HT-29 (cell line): ENCODE measurements at places on chromosomes 5 and 9.
A peak's percentile ranks its signal among the peaks of the same experiment; 100 is the strongest.

- peak; percentile 82 for DNase-seq
Measured at GRCh38 chr9:5851445-5851844, 18.5 kb upstream of the ERMP1 start.

DNA sequence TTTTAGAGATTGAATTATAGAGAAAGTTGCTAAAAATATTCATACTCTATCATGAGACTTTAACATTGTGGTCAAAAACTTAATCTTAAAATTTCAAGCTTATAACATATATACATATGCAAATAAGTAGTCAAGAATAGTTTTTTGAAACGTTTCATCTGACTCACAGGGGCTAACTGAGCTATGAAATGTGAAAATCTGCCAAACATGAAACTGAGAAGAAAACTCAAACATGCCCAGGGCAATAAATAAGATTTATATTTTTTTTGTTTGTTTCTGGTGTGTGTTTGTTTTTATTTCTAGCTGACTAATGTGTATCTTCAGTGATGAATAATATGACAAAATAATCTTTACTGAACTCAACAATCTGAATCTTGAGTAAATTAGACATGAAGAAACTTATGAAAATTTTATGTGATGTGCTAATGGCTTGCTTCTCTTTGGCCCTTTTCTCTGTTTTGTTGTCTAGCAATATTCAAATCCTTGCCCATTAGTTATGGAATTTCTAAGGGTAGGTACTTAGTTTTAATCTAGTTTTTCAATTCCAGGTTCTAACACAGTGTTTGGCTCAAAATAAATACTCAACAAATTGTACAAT, 99.9 kb downstream of the FAM174A start:
- no peak for DNase-seq

- no peak for DNase-seq
Measured at GRCh38 chr5:59525957-59526356, 367.6 kb downstream of the PDE4D start.

DNA sequence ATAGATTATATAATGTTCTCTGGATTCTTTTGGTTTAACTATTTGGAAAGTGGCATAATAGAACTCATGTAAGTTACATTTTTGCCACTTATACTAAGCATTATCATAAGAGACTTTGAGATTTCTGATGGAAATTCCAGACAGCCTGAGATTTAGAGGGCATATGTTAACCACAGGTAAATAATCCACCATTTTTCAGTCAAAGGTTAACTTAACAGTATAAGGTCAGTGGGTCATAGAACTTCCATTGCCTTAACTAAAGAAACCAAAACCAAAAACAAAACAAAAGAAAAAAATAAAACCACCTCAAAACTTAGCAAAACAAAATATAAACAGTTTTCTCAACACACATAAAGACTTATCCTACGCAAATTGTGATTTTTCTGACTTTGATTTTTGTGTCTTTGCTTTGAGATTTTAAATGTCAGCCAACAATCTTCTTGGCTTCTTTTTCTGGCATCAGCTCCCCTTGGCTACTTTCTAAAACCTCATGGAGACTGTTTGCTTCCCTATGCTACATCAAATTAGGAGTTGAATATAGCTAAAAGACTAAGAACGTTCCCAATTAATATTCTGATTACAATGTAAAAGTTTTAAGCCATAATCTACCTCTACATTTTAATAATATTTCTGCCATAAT, 430.1 kb upstream of the DAB2 start:
- DNase-seq = no peak

GRCh38 chr5:33470544-33470943, 29.8 kb downstream of the TARS1 start:
- DNase-seq = peak; percentile 19

DNA sequence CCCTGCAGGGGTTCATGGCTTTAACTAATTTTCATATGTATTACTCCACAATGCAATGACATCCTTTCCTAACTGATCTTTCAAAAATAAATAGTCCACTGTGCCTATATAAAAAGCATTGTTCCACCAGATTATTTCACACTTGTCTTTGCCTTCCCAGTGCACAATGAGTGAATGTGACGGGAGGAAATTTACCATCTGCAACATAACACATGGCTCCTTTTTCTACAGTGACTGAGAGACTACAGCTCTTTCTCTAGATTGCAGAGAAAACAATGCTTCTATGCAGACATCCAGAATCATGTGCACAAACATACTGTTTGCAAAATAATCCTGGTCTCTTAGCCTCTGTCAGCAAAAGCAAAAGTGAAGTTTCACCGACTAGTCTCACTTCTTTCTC, 483.7 kb upstream of the PIK3R1 start:
- no peak for DNase-seq

- DNase-seq = peak; percentile 59
Measured at GRCh38 chr5:138282920-138283742, 8.7 kb upstream of the GFRA3 start.

- DNase-seq = peak; percentile 68
Measured at GRCh38 chr5:65157906-65158603, 323.7 kb downstream of the ADAMTS6 start.

- peak; percentile 58 for DNase-seq
Measured at GRCh38 chr9:96459268-96460007, 9.5 kb downstream of the HABP4 start.

DNA sequence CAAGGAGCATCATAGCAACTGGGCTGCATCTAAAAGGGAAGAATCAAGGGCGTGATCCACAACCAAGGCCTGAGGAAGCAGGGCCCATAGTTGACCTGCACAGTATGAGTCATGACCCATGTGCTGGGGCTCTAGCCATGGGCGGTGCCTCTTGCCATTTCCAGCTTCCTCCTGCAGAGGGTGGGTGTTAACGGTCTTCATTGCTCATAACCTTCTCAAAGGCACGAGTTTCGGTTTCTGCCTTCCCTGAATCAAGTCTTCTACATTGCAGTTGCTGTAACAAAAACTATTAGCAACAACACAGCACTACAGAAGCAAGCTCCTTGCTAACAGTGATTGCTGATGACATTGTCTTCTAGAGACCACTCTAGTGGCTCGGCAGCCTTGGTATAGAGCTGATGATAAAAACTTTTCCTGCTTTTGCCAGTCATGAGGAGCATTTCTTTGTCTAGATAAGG, 66.9 kb downstream of the CTSL start:
- peak; percentile 81 for DNase-seq

DNA sequence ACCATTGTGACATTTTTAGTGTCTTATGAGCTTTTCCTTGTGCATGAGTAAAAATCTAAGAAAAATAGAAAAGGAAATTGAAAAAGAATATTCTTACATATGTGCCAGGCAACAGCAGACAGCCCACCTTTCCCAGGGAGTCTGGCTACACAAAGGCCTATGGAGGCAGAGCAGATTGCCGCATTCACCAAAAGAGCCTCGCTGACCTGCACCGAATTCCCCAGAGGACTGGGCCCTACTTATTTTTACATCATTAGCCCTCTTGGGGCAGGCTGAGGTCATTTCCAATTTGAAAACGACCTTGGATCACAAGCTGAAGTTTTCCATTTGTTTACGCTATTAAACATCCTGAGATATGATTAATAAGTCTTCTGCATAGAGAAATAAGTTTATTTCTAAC, 66.2 kb upstream of the WDR41 start:
- DNase-seq = no peak

- no peak for DNase-seq
Measured at GRCh38 chr9:112187404-112187803, 12.3 kb upstream of the SUSD1 start.

GRCh38 chr9:518540-518939, 303.9 kb downstream of the DOCK8 start:
- peak; percentile 73 for DNase-seq

GRCh38 chr5:172918421-172919371, 40.5 kb upstream of the RPL26L1 start:
- DNase-seq = peak; percentile 25

GRCh38 chr5:127519527-127519926, 2.1 kb downstream of the PRRC1 start:
- DNase-seq = no peak

DNA sequence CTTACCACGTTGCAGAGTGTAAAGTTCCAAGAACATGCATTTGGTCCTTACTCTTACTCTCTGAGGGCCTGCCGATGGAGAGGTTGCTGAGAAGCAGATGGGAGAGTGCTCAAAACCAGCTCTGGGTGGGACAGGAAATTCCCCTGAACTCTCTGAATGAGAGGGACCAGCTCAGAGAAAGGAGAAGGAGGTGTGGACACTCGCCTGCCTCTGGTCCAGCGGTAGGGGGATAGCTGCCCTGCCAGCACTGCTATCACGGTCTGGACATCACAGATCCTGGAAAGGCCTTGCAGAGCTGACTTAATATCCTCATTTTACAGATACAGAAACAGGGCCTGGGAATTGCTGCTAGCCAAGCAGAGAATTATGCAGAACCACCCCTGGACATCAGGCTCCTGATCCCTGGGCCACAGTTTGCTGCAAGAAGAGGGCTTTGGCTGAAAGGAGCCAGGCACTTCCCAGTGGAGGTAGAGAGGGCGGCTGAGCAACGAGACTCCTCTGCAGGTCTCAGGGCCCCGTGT, 4.9 kb downstream of the TRAF1 start:
- no peak for DNase-seq

GRCh38 chr9:108876425-108876824, 14.4 kb downstream of the ACTL7A start:
- DNase-seq = no peak
